ENCODE measurements at places on chromosomes 12 and 14.

DNA sequence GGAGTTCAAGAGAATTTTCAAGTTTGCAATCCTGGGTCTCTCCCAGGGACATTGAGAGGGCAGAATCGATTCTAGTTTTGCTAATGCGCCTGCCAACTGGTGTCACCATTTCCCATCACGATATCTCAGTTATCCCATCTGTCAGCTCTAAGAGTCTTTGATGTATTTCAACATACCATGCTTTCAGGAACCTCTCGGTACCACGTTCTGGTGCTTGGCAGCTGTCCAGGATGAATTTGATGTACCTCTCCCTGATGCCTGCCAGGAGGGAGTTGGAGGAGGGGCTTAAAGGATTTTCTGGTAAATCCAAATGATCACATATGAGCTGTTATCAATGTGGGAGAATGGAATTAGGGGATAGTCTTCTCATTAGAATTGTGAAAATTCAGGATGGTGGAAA is 332.5 kb downstream of the RGS6 start:
- DNase-seq: no peak

- DNase-seq: peak; percentile 49
Measured at GRCh38 chr12:62268956-62269355, 8.8 kb downstream of the USP15 start.

- peak; percentile 93 for DNase-seq
Measured at GRCh38 chr14:31090883-31091764, 64.9 kb upstream of the STRN3 start.

- no peak for DNase-seq
Measured at GRCh38 chr14:57869617-57870016, 3.7 kb upstream of the SLC35F4 start.

Data from cardiac fibroblast (primary cell).